ENCODE measurements at places on chromosomes 6 and 20.

DNA sequence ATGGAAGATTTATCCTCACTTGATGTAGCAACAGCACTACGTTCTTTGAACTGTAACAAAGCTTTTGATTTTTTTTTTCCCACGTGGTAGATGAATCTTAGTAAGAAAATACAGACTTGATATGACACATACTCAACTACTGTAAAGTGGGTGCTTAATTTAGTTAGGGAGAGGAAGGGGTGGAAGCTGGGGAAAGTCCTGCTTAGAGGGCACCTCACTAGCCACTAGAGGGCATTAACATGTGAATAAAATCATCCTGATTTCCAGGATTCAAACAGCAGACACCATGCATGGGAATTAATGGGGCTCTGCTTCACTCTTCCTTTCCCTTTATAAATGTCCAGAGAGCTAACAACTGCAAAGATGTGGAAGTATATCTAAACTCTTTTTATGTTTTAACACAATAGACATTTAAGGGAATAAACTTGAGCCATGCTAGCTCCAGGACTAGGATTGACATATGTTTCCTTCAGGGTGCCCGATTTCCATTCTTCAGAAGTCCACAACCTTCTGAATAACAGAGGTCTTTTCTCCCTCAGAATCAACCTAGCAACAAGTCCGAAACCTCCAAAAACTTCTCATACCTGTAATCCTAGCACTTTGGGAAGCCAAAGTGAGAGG, 250.1 kb downstream of the ATXN1 start:
- DNase-seq, result no peak

GRCh38 chr6:167689751-167690150, 137.0 kb upstream of the AFDN start:
- DNase-seq, result no peak

GRCh38 chr6:797479-798077, 104.6 kb upstream of the EXOC2 start:
- peak; percentile 11 for DNase-seq

DNA sequence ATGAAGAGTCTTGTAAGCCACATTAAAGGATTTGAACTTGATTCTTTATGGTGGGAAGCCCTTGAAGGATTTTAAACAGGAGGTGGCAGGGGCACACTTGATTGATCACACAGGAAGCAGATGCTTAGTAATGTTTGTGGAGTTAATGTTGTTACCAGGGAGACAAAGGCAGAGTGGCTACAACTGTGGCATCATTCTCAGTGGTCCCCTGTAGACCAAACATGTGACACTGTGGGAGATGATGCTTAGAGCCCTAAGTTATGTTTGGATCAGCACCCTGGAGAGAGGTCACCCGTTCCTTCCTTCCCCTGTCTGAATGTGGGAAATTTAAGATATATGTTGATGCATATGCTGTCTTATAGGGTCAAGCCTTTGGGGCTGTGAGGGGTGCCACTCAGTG, 53.2 kb downstream of the EIF2S2 start:
- no peak for DNase-seq

DNA sequence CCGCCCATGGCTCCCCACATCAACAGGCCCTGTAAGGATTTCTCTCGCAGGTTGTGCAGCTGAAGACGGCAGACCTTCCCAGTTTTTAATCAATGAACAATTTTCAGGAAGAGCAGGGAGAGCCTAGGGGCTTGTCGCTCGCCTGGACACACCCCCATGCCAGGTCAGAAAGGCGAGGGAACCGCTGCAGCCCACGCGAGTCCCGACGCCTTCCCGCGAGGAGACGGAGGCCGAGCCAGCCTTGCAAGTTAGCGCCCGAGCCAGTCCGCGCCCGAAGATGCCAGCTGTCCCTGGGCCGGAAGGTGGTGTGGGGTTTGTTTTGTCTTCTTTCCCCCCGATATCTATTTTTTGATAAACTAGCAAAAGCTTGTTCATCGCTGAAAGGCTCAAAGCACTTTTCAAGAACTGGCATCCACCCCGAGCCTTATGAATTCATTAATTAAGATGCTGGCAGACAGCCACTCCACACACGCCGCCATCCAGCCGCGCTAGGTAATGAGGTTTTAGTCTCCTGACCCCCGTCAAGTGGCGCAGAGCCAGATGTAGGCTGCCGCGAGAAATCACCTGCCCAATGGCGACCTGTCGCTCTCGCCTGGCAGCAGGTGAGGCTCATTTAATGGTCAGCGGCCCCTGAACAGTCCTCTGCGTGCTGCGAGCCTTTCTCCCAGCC, 6.6 kb downstream of the CCDC167 start:
- DNase-seq, result no peak

GRCh38 chr6:26379292-26379691, 3.6 kb upstream of the BTN2A2 start:
- DNase-seq, result no peak

DNA sequence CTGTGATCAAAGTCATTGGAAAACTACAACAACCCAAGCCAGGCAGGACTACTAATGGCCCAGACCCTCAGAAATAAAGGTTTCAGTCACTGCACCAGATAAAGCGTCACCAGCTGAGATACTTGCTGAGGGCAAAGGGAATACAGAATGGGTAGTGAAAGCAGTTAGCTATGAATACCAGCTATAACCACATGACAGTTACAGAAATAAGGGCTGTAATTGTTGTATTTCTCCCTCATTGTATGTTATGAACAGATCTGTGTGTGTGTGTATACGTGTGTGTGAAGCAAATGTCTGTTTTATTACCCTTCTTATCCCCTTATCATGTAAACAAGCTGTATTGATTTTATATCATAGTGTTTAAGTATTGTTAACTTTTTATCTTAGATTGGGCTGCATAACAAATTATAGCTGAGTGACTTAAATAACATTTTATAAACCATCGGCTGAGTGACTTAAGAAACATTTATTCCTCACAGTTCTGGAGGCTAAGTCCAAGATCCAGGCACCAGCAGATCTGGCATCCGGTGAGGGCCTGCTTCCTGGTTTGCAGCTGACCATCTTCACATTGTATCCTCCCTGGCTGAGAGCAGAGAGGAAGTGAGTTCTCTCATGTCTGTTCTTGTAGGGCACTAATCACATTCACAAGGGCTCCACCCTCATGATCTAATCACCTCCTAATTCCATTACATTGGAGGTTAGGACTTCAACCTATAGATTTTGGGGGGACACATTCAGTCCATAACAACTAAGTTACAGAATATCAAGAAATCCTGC, 46.0 kb upstream of the VSX1 start:
- DNase-seq, result no peak

DNA sequence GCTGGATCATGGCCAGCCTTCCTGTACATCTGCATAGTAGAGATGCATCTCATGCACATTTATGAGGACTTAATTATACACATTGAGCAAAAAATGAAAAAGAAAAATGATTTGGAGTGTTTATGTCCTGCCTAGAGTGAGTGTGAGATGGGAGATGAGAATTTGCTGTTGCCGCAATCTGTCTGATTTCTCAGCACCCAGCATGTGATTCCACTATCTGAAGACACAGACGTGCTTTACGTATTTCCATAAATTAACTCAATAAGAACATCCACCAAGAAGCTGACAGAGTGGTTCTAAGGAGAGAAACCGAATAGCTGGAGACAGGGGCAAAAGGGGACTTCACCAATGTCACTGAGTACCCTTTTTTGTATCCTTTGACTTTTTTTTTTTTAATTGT, 15.2 kb downstream of the EDEM2 start:
- no peak for DNase-seq

- DNase-seq, result no peak
Measured at GRCh38 chr6:161498359-161498758, 224.5 kb upstream of the AGPAT4 start.

DNA sequence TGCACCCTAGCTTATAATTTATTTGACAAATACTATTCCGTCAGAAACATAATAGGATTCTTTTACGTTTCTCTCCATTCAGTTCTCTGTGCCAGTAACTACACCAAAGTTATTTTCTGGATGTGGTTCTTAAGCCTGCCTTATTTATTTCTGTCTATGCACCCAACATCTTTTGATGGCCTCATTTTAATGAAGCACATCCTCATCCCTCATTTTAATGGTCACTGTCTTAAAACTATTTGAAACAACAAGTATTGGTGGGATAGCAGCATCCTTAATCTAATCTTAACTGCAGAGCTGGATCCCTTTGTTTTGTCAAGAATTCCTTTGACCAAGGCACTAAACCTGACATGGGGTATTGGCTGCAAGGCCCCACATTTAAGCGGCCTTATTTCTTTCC, 11.0 kb downstream of the FAM135A start:
- DNase-seq, result no peak

DNA sequence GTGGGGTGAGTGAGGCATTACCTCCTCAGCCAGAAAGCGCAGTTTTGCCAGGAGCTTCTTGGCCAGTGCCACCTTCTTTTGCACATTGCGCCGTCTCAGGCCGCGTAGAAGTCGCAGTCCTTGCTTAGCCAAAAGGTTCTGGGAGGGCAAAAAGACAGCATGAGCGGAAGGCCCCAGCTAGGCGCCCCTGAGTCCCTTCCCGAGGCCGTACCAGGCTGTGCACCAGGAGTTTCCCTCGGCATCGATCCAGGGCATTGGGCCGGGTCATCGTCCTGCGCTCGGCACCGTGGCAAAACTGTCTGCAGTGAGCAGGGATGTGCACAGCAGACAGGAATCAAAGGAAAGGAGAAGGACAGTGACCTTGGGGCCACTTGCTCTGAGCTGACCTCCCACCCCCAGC, 20.2 kb upstream of the SPAG4 start:
- DNase-seq, result no peak

GRCh38 chr6:43052842-43053544, 658 bp downstream of the CUL7 start:
- DNase-seq, result peak; percentile 10

DNA sequence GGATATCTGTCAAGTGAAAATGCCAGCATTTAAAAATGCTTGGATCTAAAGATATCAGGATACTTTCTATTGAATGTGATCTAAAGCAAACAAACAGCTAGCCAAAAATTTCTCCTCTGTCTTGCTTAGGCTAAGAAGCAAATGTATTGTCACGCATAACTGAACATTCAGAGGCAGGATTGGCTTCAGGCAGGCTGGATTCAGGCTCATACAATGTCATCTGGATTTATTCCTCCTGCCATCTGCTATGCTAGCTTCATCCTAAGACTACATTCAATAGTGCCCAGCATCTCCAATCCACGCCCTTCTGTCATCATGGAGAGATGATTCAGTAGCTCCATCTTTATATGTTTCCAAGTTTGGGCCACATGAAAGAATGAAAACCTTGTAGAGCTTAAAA, 27.1 kb downstream of the PFDN4 start:
- DNase-seq, result no peak

- DNase-seq, result no peak
Measured at GRCh38 chr6:88442737-88443136, 276.6 kb upstream of the CNR1 start.

DNA sequence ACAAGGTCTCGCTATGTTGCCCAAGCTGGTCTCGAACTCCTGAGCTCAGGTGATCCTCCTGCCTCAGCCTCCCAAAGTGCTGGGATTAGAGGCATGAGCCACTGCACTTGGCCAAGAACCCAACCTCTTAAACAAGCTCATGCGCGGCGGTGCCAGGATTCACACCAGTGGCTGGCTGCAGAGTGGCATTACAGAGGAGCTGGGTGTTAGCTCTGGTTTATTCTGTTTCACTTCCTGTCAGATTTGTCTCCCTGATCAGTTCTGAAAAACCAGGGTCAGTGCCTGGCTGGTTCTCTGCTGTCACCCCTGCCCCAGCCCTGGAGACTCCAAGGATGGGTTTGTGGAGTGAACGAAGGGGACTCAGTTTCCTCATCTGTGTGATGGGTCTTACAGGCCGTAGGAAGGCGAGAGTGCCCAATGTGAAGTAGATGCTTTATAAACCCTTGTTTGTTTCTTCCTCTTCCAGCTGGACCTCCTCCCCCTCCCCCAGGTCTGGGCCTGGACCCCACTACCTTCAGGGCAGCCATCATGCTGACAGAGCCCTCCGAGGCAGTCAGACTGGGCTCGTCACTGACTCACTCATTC, 63.4 kb downstream of the UBE2V1 start:
- DNase-seq, result no peak

- DNase-seq, result no peak
Measured at GRCh38 chr6:34522761-34523160, 33.4 kb downstream of the SPDEF start.

GRCh38 chr20:497979-498378, 35.6 kb upstream of the TBC1D20 start:
- DNase-seq, result no peak

DNA sequence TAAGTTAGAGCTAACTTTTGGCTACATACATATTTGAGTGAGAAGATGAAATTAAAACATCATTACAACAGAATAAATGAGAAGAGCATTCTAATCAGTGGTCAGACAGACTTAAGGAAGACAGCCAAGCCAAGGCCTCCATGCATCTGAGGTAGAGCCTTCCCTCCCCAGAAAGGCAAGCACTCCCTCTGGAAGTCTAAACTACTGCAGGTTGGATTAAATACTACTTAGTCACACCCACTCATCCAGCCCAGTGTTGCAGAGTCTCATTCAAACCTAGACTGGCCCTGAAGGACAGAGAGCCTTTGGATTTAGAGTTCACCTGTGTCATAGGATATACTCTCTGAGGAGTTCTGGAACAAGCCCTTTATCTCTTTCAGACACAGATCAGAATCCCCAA, 29.2 kb downstream of the TMX4 start:
- no peak for DNase-seq

GRCh38 chr20:32823737-32824588, 4.2 kb downstream of the MAPRE1 start:
- DNase-seq, result no peak

- DNase-seq, result no peak
Measured at GRCh38 chr20:45649312-45649863, 18.3 kb upstream of the WFDC9 start.

- DNase-seq, result no peak
Measured at GRCh38 chr20:22348010-22348409, 236.4 kb downstream of the FOXA2 start.

- DNase-seq, result no peak
Measured at GRCh38 chr20:45629496-45630100, at the start of gene WFDC10A. WFDC10A (plus strand) TSS chr20:45629739; CDS start chr20:45629814, 75 bp downstream.

DNA sequence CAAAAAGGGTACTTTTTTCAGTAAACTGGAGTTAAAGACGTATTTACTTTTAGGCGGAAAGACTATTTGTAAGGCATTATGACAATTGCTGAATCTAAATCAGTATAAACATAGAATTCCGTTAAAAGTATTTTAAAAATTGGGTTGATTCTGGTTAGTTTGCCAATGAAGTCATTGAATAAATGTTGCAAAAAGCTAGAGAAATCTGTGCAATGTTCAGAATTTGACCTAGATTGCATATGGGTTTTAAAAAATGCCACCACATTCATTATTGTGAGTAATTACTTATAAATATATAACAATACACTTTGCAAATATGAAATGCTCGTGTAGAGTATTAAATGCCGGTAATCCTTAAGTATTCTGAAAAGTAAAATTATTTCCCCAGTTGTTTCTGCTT, 116.5 kb upstream of the EEF1E1 start:
- no peak for DNase-seq

DNA sequence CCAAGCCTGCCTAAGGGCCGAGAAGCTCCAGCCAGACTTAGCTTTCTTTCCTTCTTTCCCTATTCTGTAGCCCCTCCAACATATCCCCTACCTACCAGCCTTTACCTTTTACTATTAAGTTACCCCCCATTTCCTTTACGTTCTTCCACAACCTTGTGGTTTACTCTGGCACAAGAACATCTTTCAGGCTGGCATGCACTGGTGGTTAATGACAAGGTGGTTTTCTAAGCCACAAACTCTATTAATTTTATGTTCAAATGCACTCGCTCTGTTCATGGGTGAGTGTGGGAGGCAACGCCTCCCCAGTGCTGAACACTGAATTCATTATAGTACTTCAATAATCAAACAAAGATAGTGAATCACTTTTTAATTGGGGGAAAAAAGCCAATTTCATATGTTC, 64.4 kb downstream of the TRERF1 start:
- DNase-seq, result peak; percentile 35

GRCh38 chr6:55131616-55132015, 42.7 kb upstream of the HCRTR2 start:
- no peak for DNase-seq

GRCh38 chr20:41446456-41446855, 79.8 kb upstream of the EMILIN3 start:
- no peak for DNase-seq

Measured in activated CD4-positive, alpha-beta T cell treated with anti-CD3 and anti-CD28 coated beads, Interleukin-2, amount 50 U/mL, for 4 hours (primary cell).